ENCODE measurements at places on chromosomes 7 and 10. TPM values are rescaled to one million over a fixed set of nuclear protein-coding genes. Genes with fewer than 3 reads are reported as not detected.
A peak's percentile ranks its signal among the peaks of the same experiment; 100 is the strongest.

- 0 out of 2 replicates have a peak, but pooled peaks cover 2% of the 10 kb centered on the region for H3K36me3 ChIP-seq
- H3K27me3 ChIP-seq = no peaks in the 10 kb centered on the region
- DNase-seq = no peak
These were observed 648 bp upstream of the TMEM243 start for GRCh38 chr7:87220026-87220733.

DNA sequence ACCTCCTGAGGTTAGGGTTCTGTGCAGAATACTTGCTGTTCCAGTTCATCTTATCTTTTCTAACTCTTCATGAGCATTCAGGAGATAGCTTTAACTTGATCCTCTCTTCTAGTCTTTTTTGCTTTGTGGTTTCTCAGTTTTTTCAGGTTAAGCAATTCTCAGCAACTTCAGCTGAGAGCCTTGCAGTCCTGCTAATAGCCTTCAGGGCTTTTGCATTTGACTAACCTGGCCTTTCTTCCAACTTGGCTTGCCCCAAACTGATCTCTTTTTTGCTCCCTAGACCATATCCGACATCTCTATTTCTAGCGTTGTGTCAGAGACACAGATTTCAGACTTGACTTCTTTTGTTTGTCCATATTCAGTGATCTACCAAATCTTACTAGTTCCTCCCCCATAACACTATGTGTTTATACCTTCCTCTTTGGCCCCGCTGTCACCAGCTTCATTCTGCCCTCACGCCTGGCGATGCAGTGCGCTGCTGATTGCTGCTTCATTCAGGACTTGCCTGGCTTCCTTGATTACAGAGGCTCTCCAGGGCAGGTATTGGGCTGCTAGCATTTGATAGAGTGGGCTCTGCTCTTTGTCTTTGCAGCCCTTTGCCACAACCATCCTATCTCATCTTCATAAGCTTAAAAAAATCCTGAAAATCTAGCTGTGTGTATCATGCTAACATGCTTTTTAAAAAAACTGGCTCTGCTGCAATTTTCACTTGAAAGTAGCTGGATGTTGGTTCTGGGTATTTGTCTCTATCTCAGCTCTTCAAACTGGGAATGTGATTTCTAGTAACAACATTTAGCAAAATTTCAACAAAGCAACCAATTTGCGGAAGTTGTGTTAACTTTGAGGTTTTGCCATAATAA lies 9.6 kb downstream of the CUL1 start:
- no peaks in the 10 kb centered on the region for H3K27me3 ChIP-seq
- H3K4me3 ChIP-seq = no peak overlapping the region
- H3K36me3 ChIP-seq = no peaks in the 10 kb centered on the region
- H3K4me1 ChIP-seq = peaks cover 24% of the 10 kb centered on the region

GRCh38 chr7:28890137-28890536 lies 68.0 kb downstream of the TRIL start:
- peaks cover 3% of the 10 kb centered on the region for H3K27me3 ChIP-seq
- no peaks in the 10 kb centered on the region for H3K36me3 ChIP-seq
- no peak for DNase-seq
- H3K27ac ChIP-seq = no peak overlapping the region
- no peaks in the 10 kb centered on the region for H3K4me1 ChIP-seq

Gene TRIM74
- 0.48 TPM for polyA plus RNA-seq

DNA sequence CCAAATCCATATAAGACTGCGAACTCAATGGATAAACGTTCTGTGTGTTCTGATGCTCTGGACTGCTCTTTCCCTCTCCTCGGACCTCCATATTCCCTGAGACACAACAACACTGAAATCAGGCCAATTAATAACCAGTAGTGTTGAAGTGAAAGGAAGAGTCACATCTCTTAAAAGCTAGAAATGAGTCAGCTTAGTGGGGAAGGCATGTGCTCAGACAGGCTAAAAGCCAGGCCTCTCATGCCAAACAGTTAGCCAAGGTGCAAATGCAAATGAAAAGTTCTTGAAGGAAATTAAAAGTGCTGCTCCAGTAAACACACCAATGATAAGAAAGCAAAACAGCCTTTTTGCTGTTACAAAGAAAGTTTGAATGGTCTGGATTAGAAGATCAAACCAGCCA lies 29.3 kb downstream of the TNS3 start:
- peak; percentile 42 for DNase-seq
- H3K4me3 ChIP-seq = no peak overlapping the region
- H3K27ac ChIP-seq = no peak overlapping the region
- H3K36me3 ChIP-seq = no peaks in the 10 kb centered on the region

GRCh38 chr10:126468876-126469643 lies 80.8 kb upstream of the ADAM12 start:
- no peaks in the 10 kb centered on the region for H3K27me3 ChIP-seq
- H3K4me1 ChIP-seq = no peaks in the 10 kb centered on the region
- no peak for DNase-seq
- H3K4me3 ChIP-seq = no peak overlapping the region
- H3K36me3 ChIP-seq = no peaks in the 10 kb centered on the region
- no peak overlapping the region for H3K27ac ChIP-seq

DNA sequence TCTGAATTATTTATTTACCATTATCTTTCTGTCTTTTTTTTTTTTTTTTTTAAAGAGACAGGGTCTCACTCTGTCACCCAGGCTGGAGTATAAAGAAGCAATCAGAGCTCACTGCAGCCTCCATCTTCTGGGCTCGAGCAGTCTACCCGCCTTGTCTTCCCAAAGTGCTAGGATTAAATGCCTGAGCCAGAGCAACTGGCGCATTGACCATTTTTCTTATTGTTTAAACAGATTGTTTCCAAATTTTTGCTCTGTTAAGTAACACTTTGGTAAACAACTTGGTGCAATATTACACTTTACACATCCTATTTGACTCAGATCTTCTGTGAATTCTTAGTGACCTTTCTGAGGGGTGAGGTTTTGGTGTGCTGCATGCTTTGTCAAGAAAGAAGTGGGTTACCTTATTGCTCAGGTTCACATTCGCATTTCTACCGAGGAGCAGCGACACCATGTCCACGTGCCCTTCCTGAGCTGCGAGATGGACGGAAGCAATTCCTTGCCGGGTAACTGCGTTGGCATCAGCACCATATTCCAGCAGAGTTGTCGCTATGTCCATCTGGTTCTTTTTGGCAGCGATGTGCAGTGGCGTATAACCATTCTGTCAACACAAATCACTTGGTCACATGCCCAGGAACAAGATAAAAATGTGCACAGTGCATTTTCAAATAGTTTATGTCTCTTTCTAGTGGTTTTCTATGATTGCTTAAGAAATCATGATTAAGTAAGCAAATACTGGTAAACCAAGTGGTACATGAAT lies 203.2 kb downstream of the ANK3 start:
- H3K4me3 ChIP-seq = no peak overlapping the region
- H3K27ac ChIP-seq = no peak overlapping the region
- H3K36me3 ChIP-seq = no peaks in the 10 kb centered on the region
- DNase-seq = no peak
- H3K27me3 ChIP-seq = no peaks in the 10 kb centered on the region

GRCh38 chr10:57457972-57458512 lies 809.7 kb downstream of the IPMK start:
- no peaks in the 10 kb centered on the region for H3K36me3 ChIP-seq
- H3K4me3 ChIP-seq = no peak overlapping the region
- DNase-seq = no peak
- H3K27ac ChIP-seq = no peak overlapping the region
- no peaks in the 10 kb centered on the region for H3K27me3 ChIP-seq
- no peaks in the 10 kb centered on the region for H3K4me1 ChIP-seq
